Activated CD4-positive, alpha-beta T cell treated with anti-CD3 and anti-CD28 coated beads, Interleukin-2, amount 50 U/mL, for 4 hours (primary cell): ENCODE measurements at places on chromosomes 3 and 15.
A peak's percentile ranks its signal among the peaks of the same experiment; 100 is the strongest.

DNA sequence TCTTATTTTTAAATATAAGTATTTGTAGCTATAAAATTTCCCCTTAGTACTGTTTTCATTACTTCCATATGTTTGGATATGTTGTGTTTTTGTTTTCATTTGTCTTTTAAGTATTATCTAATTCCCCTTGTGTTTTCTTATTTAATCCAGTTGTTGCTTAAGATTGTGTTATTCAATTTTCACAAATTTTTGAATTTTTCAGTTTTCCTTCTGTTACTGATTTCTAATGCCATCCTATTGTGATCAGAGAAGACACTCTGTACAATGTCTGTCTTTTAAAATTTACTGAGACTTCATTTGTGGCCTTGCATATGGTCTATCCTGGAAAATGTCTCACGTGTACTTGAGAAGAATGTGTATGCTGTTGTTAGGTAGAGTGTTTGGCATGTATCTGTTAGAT lies 795.6 kb upstream of the CFAP20DC start:
- DNase-seq: no peak

- no peak for DNase-seq
These were observed 6.9 kb downstream of the NIPA2 start for GRCh38 chr15:22845289-22845900.

DNA sequence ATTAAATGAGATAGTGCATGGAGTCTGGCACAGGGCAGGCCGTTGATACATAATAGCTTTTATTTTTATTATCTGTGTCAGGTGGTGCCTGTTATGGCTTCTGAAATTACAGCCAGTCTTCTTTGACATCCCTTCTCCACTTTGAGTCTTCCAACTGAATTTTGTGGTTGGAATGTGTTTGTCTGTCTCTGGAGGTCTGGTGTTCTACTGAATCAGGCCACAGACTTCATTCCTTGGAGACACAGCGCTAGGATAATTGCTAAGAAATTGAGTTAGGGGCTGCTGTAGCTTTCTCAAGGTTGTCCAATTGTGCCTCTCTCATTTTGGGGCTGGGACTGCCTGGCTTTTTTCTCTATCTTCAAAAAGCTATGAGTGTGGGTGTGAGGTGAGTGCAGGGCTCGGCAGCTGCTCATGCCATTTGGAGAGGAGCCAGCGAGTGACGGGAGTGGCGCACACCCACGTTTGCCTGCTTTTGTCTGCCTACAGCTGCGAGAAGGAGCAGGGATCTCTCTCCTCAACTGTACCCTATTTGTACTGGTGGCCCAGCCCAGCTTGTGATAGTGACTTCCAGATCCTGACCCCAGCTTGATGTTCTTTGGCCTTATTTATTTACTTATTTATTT lies 49.8 kb upstream of the SYN2 start:
- DNase-seq: no peak

DNA sequence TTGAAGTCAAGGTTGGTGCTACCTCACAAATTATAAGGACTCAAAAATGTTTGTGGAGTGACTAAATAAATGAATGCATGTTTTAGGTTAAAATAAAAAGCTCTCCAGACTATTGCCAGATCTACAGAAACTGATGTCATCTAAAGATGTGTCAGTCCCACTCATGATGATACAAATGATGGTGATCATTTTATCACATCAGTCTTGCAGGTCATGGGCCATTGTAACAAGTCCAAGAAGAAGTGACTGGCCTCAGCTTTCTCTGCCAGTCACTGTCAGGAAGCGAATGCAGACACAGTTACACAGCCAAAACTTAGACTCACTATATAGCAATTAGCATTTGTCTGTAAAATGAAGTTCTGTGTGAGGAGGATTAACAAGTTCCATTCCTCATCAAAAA lies 18.5 kb downstream of the ATP8B4 start:
- DNase-seq: no peak

DNA sequence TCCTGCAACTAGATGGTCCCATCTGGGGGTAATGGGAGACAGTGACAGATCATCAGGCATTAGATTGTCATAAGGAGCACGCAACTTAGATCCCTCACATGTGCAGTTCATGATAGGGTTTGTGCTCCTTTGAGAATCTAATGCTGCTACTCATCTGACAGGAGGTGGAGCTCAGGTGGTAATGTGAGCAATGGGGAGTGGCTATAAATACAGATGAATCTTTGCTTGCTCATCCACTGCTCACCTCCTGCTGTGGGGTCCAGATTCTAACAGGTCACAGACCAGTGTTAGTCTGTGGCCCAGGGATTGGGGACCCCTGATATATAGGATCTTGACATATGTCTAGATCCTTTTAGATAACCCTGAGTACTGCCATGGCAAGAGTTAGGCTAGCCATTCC lies 52.7 kb downstream of the RASGRF1 start:
- DNase-seq: no peak

GRCh38 chr3:159418571-159419526 lies 569.8 kb upstream of the IL12A start:
- DNase-seq: no peak

GRCh38 chr15:31254431-31255175 lies 72.0 kb upstream of the KLF13 start:
- no peak for DNase-seq

- no peak for DNase-seq
These were observed 114.7 kb upstream of the TLE3 start for GRCh38 chr15:70212286-70212962.

- no peak for DNase-seq
These were observed 45.6 kb upstream of the PAQR5 start for GRCh38 chr15:69253156-69253555.

DNA sequence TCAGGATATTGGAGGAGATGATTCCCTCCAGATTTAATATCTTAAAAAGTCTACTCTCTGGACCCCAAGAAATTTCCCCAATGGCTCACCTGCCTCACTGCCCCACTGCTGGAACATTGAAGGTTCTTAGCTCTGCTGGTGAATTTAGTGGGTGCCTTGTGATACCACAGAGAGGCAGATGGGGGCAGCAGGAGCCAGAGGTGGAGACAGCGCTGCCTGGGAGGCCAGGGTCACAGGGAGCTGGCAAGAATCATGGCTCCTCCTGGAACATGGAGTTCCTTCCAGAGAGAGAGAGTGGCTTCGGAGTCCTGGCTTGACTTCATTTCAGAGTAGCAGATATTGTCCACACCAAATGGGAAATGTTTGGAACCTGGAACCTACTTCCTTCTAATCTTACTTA lies 263.5 kb upstream of the CFAP20DC start:
- peak; percentile 22 for DNase-seq

DNA sequence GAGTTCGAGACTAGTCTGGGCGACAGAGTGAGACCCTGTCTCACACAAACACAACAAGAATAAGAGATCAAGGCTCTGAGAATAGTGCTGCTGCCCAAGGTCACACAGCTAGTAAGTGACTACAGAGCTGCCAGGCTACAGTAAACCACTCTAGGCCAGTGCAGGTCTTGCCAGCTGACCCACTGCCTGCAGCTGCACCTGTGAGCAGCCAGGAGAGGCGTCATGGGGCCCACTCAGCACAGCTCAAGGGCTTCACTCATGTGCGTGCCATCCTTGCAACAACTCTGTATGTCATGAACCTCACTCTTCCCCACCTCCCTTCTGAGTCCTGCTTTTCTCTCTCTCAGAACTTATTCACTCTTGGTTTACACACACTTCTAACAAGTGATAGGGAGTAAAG lies 176.7 kb downstream of the SMAD6 start:
- no peak for DNase-seq

- no peak for DNase-seq
These were observed 77.2 kb downstream of the IL1RAP start for GRCh38 chr3:190591080-190591479.

DNA sequence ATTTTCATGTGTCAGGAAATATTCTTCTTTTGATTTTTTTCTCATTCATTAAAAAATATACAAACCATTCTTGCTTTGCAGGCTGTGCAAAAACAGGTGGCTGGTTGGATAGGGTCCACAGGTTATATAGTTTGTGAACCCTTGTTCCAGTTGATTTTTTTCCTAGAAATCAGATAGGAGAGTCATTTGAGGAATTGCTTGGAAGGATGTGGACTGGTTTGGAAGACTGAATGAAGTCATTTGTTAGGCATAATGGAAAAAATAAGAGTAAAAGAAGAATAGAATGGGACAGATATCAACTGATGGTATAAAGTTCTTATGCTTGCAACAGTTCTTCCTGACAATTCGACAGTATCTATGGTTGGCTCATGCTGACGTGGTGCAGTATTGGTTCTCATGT lies 189.4 kb downstream of the PTPRG start:
- no peak for DNase-seq

GRCh38 chr15:57495041-57495440 lies 96.7 kb upstream of the MYZAP start:
- DNase-seq: no peak

GRCh38 chr3:195236801-195237570 lies 34.0 kb downstream of the XXYLT1 start:
- no peak for DNase-seq

DNA sequence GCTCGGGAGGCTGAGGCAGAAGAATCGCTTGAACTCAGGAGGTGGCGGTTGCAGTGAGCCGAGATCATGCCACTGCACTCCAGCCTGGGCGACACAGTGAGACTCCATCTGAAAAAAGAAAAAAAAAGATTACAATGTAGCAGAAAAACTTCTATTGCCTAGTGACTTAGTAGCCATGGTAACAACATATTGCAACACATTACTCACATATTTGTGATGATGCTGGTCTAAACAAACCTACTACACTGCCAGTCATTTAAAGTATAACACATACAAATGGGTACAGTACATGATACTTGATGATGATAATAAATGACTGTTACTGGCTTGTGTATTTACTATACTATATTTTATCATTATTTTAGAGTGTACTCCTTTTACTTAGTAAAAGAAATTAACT lies 125.6 kb downstream of the PLOD2 start:
- DNase-seq: no peak

- DNase-seq: peak; percentile 87
These were observed 27.0 kb upstream of the SFMBT1 start for GRCh38 chr3:53072653-53073552.

GRCh38 chr3:143783851-143784370 lies 64.4 kb downstream of the SLC9A9 start:
- DNase-seq: no peak

GRCh38 chr3:172528677-172529076 lies 5.4 kb upstream of the TNFSF10 start:
- DNase-seq: no peak

DNA sequence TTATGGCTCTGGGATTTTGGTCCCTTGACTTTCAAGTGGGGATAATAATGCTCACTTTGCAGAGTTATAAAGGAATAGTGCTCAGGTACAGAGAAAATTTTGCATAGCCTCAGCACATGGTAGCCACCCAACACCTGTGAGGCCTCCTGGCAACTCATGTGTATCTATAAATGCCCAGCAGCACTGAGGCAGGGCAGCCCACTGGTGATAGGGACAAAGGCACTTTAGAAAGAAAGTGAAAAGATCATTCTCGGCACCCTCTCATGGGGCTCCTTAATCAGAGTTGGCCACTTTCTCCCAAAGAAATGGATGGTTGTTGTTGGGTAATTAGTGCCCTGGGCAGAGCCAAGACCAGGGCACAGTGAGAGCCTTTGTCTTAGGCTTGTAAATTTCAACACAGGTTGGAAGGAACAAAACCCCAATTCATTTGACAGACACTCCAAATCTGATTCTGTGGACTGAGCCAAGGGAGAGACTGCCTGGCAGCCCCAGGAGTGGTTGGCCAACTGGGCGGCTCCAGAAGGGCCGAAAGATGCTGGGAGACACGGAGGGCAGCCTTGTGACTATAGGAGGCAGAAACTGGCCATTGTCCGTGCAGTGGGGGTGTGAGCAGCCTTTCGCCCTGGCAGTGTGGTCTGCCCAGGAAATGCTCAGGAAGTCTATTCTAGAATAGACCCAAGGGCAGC lies 213.2 kb upstream of the RGMA start:
- DNase-seq: no peak

DNA sequence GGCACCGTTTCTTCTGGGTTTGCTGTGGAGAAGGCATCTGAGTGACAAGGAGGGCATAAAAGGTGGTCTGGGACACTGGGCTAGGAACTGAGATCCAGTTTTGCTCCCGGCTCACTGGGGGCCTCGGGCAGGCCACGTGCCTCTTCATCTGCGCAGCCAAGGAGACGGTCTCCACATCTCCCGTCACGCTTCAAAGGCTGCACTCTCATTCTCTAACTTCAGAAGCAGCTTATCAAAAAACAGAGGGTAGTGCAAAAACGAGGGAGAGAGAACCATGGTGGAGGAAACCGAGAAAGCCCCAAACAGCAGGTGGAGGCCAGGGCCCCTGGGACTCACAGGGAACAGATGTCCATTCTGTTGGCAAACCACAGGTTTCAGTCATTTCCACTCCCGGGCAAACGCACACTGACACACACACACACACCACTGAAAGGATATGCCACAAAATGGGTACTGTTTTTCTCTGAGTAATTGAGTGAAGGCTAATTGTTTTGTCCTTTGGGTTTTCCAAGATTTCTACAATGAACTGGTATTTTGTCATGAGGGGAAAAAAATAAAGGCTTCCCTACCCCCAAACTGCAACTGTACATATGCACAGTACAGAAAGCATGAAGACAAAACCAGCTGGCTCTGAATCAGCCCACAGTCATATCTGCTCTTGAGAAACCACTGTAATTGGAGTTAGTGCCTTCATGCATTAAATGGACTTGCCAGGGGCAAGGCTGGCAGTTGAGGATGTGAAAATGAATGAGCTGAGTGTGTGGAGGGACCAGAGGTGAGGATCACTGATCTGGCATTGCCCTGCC lies 71.9 kb downstream of the MGLL start:
- DNase-seq: no peak

GRCh38 chr3:98769448-98769847 lies 6.3 kb downstream of the ST3GAL6 start:
- no peak for DNase-seq

- no peak for DNase-seq
These were observed 16.4 kb downstream of the CHST13 start for GRCh38 chr3:126540342-126540849.

- DNase-seq: no peak
These were observed 3.7 kb upstream of the MYO5A start for GRCh38 chr15:52532427-52532826.

DNA sequence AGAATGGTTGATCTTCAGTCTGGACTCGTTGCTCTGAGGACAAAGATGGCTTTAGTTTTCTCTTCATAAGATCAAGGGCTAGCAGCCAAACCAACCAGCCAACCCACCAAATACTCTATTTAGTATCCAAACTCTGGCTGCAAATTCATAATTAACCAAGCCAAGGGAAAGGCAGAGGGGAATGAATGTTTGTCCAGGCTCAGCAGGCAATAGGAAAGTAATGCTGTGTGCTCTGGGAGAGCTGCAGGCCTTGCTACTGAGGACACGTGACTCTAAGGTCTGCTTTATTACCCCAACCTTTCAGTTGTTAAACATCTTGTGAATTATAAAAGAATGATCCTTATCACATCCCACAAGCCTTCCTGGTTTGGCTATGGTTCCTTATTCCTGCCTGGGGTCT lies 52.3 kb upstream of the GALNT15 start:
- DNase-seq: no peak

- DNase-seq: no peak
These were observed 135.8 kb downstream of the ZNF621 start for GRCh38 chr3:40660554-40660953.

- no peak for DNase-seq
These were observed 58.7 kb upstream of the TIPARP start for GRCh38 chr3:156615592-156616173.
